Left hindlimb (tissue), 1 donor: ENCODE measurements at places on chromosomes 1 and 21.

DNA sequence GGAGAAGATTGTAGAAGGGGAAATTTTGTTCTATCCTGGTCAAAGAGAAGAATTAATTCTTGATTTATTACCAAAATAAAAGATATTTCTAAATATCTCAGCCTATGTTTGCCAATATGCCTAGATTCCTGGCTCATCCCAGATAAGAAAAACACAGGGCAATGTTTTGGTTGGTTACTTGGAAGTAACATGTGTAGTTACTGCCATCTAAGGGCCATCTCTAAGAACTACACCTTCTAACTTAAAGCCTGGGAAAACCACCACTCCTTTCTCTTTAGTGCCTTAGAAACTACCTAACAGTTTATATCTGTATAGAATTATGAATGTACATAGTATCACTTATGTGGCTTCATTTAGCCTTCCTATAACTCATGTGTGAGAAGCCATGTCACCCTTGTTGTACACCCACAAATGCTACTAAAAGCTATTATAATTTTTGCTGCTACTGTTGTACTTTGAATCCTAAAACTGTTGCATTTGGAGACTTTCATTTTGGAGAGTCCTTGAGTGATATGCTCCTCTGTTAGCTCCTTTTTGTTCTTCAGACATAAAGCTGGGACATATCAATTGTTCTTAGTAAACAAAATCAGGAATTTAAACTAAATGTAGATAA lies 4.5 kb downstream of the AIM2 start:
- no peak for DNase-seq

DNA sequence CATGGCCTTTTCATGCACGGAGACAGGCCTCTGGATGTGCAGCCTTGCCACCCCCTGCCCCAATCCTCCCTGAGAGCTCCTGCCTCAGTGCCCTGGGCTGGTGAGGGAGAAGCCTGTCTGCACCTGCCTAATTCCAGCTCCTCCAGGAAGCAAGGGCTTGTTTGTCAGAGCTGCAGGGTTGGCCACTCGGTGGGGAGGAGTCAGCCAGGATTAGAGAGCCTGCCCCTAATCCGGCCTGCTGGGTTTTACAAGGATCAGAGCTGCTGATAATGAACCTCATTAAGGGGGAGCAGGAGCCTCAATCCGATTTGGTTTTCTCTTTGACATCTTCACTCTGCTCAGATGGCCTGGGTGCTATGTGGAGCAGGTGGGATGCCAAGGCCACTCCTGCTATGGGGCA lies 31.9 kb upstream of the LHX4 start:
- no peak for DNase-seq

DNA sequence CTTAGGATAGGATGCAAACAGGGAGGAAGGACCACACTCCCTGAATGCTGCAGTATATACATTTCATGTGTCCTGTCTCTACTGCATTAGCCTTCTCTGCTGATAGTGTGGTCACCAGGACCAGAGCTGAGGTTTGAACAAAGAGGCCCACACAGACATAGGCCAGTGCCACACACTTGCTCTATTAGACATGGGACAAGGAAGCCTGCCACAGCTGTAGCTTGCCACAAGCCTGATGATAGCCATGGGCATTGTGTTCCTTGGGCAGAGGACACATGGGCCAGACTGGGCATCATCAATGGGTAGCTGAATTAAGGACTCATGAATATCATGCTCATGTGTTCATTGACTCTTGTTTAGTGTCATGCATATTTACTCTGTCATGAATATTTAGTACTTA lies 10.4 kb downstream of the CAMSAP2 start:
- no peak for DNase-seq

DNA sequence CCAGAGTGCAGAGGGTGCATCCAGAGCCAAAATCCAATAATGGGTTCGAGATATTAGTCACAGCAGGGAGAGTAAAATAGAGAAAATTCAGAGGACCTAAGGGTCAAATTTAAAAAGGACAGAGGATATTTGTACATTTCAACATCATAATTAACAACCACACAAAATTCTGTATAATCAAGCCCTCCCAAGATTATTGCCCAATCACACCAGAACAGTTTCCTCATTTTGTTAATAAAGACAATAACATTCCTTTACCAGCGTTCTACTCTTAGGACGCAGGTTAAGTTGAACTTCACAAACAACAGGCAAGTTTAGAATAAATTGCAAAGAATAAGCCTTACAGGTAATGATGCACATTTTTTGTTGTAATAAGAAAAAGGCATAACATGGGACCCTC lies 462.8 kb downstream of the PTPRC start:
- DNase-seq, result no peak

GRCh38 chr1:38239258-38239835 lies 192.8 kb upstream of the POU3F1 start:
- DNase-seq, result no peak

DNA sequence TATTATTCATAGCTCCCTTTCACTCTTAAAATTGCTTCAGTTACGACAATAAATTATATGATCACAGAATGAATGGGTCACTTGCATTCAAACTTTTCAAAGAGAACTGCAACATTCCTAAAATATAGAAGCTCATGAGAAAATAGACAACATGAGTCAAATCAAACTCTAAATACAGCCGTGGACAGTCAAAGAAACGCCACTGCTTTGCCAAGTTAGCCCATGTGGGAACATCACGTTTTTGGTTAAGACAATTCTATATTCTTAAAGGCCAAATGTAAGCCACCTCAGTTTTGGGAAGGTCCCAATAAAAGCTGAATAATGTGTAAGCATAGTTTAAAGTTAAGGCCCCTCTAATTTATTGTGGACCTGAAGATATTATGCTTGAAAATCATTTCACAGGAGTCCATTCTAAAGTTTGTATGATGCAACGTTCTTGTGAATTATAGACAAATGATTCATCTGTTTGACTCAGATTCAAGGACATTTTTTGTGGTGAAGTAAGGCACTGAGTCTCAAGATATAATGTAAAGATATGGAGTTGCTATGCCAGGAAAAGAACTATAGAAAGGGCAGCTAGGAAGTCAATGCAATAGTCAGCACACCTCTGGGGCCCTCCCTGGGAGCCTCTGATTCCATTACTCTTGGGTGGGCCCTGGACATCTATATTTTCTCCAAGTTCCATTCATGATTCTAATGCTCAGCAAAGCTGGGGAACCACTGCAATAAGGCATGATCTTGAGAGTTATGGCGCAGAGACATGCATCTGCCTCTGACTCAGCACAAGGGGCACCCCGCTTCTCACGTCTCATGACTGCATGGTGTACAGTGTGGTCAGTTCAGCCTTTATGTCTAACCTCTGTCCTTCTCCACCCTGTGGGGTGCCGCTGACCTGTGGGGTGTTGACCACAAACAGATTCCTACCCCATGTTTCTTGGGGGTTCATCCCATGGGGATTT lies 33.9 kb downstream of the ETS2 start:
- no peak for DNase-seq

DNA sequence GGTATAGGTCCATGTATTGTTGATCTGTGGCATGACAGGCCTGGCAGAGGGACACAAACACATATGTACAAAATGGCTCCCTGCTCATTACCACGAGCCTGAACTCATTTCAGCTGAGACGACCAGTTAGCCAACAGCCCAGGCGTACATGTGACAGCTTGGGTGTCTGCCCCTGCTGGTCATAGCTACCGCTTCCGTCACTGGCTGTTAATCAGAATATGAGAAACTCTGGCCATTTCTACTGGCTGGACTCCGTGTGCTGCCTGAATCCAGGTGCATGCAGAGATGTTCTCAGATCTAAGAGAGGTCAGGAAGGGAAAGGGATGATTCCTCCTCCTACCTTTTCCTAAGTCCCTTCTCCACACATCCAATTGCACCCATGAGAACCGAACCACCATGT lies 144.5 kb downstream of the PBX1 start:
- DNase-seq, result no peak

DNA sequence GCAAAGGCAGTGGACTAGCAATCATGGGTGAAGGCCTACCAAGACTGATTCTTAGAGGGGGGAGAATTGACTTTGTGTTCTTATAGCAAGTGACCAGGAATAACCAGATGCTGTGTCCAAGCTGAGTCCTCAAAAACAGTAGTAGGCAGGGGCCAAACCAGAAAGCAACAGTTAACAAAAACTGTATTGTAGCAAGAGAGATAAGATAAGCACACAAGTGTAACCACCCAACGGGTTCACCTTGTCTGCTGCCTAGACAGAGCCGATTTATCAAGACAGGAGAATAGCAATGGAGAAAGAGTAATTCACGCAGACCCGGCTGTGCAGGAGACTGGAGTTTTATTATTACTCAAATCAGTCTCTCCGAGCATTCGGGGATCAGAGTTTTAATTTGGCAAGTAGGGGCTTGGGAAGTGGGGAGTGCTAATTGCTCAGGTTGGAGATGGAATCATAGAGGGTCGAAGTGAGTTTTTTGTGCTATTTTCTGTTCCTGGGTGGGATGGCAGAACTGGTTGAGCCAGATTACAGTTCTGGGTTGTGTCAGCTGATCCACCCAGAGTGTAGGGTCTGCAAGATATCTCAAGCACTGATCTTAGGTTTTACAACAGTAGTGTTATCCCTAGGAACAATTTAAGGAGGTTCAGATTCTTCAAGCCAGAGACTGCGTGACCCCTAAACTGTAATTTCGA lies 8.3 kb upstream of the CSRP1 start:
- DNase-seq, result no peak

DNA sequence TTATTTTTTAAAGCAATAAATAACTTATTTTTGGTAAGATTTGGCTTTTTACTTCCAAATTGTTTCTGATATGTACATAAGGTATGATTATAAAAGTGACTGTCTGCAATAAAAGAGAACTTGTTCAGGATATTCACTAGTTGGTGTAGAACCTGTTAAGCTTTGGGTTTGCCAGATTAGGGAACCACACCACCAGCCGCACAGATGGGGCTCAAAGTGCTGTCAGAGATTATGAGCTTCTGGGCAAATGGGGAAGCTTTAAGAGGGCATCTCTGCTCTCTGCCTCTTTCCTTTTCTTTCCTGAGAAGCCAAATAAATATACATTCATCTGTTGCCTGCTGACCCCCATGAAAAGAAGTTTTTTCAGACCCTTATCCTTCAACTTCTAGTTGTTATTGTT lies 25.4 kb downstream of the IVNS1ABP start:
- DNase-seq, result no peak

GRCh38 chr1:46556822-46557221 lies 5.4 kb upstream of the KNCN start:
- DNase-seq, result no peak

GRCh38 chr1:156727926-156728598 lies at the start of gene METTL25B:
TSS of gene METTL25B (plus strand) at chr1:156728469. CDS start at chr1:156729105, 636 bp downstream.
- DNase-seq, result peak; percentile 55

GRCh38 chr1:213988507-213989001 lies 781 bp downstream of the PROX1 start:
- DNase-seq, result peak; percentile 53

- no peak for DNase-seq
Measured at GRCh38 chr1:155509064-155509463, 53.5 kb downstream of the ASH1L start.

DNA sequence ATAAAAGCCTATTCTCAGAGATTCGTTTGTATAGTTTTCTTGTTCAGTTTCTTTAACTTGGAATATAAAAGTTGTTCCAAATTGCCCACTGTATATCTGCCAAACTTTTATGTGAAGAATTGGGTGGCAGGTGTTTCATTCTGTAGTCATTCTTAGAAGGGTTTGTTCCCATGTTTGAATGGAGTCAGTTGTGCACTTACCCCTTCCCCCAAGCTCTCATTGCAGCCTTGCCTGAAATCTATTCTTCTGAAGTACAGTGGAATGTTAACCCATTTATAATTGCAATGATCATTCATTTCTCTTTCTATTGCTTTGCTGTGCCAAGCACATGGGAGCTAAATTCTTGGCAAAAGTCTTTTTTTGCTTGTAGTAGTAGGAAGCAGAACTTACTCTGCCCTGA lies 375.3 kb upstream of the C1orf87 start:
- DNase-seq, result no peak

- peak; percentile 78 for DNase-seq
Measured at GRCh38 chr1:244450597-244451538, 841 bp downstream of the ADSS2 start.

DNA sequence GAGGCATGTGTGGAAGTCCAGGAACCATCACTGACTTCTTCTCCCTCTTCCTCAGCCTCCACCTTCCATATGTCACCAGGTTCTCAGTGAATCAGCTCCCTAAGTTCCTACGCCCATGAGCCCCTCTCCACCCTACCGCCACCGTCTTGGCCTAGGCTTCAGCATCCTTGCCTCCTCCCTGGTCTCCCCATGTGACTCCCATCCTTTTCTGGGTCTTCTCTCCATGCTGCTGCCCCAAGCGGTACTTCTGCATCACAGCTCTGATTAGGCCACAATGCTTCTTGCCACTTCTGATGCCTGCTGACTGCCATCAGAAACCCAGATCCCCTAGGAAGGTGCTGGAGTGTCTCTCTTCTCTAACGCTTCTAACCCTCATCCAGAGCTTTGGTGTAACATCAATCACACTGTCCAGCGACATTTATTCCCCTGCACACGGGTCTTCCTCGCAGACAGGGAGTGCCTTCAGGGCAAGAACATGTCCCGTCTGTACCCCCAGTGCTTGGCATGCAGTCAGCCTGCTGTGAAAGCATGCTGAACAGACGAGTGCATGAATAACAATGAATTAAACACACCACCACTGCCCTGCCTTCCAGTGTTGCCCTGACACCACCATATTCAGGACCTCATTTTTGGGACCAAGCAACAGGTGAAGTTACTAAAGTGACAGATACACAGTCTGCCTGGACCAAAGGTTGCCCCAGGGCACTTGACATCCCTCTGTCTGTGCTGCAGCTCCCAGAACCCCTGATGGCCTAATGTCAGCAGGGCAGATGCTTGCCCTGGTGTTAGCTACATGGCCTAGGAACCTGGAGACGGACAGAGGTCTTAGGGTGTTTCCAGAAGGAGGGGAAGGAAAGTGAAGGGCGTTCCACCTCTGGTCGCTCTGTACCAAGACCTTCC lies 158.7 kb upstream of the EDN2 start:
- peak; percentile 6 for DNase-seq

- DNase-seq, result peak; percentile 29
Measured at GRCh38 chr1:156229809-156230472, 12.0 kb upstream of the BGLAP start.

- DNase-seq, result peak; percentile 90
Measured at GRCh38 chr1:156725683-156726280, 2.5 kb upstream of the METTL25B start.
